ENCODE measurements at places on chromosomes 5 and 9.

GRCh38 chr9:34454571-34455065 lies 3.8 kb downstream of the FAM219A start:
- no peak for DNase-seq

DNA sequence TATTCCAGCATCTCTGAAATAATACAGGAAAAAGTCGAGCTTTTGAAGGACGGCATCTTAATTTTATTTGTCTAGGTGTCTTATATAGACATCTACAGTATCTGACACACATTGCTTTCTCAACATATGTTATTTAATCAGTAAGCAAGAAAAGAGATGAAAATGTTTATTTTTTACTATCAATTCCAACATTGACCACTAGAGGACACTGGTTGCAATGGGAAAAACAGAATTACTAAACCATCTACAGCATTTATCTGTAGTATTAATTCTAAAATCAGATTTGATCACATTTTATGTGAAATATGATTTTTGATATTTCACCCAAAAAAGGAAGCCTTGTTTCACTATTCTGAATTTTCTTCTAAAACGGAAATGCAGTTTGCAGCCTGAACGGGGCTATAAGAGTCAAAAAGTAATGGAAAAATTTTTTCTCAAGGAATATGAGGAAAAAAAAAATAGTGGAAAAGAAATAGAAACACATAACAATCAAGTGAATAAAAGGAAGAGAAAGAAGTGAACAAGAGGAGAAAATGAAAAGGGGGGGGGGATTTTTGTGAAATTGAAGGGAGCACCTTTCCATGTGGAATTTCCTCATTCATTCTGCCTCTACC lies 98.6 kb downstream of the OSTF1 start:
- peak; percentile 3 for DNase-seq

GRCh38 chr9:88937248-88937647 lies 54.0 kb upstream of the S1PR3 start:
- DNase-seq, result no peak

GRCh38 chr5:107496466-107496865 lies 174.3 kb downstream of the EFNA5 start:
- no peak for DNase-seq

DNA sequence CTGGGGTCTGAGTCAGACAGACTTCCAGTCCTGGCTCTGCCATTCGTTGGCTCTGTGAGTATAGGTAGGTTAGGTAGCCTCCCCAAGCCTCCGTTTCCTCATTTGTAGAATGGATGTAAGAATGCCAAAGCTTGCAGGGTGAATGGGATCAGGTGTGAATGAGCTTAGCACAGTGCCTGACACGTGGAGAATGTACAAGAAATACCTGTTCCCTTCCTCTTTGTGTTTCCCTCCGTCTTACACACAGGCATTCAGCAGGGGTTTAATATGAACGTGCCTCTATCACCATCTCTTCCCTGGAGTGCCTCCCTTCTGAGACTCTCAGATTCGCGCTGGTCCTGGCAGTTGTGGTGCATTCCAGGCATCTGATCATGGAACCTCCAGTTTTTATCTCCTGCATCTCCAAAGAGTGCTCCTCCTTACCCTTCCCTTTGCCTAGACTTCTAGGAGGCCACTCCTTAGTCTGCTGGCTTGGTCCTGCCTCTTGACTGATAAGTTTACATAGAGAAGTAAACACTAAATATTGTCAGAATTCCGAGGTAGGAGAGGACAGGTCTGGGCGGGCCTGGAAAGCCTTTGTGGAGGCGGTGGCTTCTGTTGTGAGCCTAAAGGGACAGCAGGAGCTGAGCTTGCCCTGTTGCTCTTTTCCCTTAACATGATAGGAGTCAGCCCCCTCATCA lies 199.4 kb downstream of the AOPEP start:
- DNase-seq, result no peak

GRCh38 chr5:97115932-97116331 lies 26.5 kb downstream of the LIX1 start:
- no peak for DNase-seq

DNA sequence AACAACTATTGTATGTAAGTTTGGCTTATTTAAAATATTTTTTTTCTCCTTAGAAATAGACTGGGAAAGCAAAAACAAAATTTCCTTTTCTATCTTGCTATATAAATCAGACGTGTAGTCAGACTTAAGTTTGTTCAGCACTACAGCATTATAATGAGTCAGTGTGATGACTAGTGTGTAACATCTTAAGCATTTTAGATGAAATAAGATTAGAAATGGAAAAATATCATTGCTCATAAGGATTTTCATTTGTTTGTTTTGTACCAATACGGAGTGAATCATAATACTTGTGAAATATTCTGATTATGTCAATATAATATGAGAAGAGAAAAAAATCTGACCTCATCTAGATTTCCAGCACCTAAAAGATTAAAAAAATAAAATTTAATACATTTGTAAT lies 64.7 kb upstream of the RICTOR start:
- no peak for DNase-seq

- DNase-seq, result peak; percentile 24
Measured at GRCh38 chr5:151740336-151740942, 18.0 kb downstream of the ATOX1 start.

GRCh38 chr5:126645132-126645531 lies 44.4 kb downstream of the PHAX start:
- DNase-seq, result no peak

GRCh38 chr5:143013176-143013891 lies 243.2 kb downstream of the ARHGAP26 start:
- no peak for DNase-seq

- no peak for DNase-seq
Measured at GRCh38 chr5:124708086-124708485, 38.4 kb downstream of the ZNF608 start.

DNA sequence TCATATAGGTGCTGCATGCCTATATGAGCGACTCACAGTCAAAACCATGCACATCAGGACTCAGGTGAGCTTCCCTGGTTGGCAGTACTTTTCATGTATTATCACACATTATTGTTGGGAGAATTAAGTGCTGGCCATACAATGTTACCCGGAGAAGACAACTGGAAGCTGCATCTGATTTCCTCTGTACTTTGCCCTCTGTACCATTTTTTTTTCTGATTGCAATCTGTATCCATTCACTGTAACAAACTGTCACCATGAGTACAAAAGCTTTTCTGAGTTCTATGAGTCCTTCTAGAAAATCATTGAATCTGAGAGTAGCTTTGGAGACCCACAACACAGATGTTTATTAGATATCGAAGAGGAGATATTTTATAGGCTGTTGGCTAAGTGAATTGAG lies 651.0 kb downstream of the NR2F1-AS1 start:
- DNase-seq, result no peak

DNA sequence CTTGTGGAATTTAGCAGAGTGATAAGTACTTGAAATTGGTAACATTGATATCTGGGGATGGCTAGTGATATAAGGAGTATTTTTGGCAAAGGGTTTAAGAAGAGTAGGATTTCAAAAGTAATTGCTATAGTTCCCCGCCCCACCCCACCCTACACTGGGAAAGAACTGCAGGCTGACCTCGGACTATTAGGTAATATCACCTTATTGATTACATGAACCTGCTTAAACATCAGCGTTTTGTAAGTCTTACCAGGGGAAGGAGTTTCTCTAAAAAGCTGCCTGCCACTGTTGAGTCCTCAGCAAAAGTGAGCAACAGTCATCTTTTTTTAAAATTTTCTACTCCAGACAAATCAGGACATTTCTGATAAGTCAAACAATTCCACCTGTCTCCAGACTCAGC lies 337.3 kb downstream of the DTWD2 start:
- DNase-seq, result no peak

- no peak for DNase-seq
Measured at GRCh38 chr5:25570067-25570583, 925.3 kb upstream of the CDH10 start.

- no peak for DNase-seq
Measured at GRCh38 chr9:34991607-34992375, 2.2 kb downstream of the DNAJB5 start.

DNA sequence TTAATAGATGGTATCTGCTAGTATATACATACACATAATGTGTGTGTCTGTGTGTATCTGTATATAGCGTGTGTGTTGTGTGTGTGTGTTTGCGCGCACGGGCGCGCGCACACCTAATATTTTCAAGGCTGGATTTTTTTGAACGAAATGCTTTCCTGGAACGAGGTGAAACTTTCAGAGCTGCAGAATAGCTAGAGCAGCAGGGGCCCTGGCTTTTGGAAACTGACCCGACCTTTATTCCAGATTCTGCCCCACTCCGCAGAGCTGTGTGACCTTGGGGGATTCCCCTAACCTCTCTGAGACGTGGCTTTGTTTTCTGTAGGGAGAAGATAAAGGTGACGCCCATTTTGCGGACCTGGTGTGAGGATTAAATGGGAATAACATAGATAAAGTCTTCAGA lies 757 bp downstream of the FXN start:
- no peak for DNase-seq

DNA sequence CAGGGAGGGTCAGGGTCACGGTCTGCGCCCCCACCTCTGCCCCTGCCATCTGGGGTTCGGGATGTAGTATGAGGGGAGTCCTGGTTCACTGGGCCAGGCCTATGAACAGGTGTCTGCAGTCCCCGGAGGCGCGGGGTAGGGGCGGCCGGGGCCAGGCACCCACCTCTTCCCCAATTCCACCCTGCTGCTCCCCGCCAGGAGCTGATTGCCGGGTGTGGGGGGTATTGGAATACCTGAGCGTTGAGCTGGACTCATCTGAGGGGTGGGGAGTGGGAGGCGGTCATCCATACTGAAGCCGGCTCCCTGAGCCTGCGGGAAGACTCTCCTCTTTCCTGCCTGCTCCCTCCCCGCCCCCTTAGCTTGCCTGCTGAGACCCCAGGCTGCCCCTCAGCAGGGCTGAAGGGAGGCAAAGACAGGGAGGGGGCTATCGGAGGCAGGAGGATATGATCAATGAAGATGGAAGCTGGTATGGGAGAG lies 679 bp downstream of the SLC6A7 start:
- no peak for DNase-seq

DNA sequence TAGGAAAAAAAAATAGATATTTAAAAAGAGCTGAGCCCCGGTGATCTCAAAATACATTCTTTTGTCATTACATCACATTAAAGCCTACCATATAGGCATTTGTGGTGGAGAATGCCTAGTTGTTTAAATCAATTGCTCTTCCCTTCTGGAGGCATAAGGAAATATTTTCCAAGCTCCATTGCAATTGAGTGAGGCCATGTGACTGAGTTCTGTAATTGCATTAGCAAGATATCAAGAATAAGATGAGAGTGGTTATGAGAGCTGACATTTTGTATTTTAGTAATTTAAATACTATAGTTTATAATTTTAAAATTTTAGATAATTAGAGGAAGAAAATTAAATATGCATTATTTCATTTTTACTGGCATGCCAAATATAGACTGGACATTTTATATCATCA lies 1195.9 kb downstream of the DTWD2 start:
- no peak for DNase-seq

DNA sequence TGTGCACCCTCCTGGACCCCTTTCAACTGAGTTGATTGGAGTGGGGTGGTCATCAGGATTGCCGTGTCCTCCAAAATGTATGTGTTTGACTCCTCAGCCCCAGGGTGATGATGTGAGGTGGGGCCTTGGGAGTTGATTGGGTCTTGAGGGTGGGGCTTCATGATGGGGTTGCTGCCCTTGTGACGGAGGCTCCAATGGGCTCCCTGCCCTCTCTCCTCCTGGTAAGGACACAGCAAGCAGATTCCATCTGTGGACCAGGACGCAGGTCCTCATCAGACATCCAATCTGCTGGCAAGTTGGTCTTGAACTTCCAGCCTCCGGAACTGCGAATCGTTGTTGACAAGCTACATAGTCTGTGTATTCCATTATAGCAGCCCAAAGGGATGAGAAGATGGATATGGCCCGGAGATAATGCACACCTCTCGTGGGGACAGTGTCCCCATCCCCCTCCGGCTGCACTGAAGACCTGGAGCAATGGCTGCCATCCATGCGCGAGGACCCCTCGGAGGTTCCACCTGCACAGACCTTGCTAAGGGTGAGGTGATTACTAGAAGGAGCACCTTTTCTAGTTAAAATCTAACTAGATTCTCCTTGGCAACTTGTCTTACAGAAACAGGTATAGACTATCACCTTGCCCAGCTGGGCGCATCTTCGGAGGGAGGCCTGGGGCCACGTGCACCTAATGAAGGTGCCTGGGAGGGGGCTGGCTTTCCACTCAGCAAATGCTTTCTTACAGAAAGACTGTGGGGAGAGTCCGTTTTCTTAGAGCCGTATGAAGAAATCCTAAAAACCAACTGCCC lies 75.7 kb upstream of the IRX4 start:
- no peak for DNase-seq

- DNase-seq, result no peak
Measured at GRCh38 chr5:6905423-6905822, 192.2 kb downstream of the TENT4A start.

DNA sequence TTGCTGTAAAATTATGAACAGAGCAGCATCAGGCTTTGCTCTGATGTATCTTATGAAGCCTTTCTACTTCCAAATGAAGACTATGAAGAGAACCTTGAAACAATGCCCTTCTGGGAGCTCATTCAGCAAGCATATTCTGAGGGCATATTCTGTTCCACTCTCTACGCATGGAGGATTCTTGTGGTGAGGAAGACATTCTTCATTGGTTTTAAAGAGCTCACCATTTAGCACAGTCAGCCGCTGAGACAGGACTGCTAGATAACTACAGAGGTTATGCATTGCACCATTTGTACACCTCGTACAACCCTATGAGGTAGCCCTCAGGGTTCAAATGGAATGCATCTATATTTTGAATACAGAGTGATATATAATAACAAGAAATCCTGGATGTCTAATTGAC lies 61.0 kb downstream of the INVS start:
- DNase-seq, result no peak

DNA sequence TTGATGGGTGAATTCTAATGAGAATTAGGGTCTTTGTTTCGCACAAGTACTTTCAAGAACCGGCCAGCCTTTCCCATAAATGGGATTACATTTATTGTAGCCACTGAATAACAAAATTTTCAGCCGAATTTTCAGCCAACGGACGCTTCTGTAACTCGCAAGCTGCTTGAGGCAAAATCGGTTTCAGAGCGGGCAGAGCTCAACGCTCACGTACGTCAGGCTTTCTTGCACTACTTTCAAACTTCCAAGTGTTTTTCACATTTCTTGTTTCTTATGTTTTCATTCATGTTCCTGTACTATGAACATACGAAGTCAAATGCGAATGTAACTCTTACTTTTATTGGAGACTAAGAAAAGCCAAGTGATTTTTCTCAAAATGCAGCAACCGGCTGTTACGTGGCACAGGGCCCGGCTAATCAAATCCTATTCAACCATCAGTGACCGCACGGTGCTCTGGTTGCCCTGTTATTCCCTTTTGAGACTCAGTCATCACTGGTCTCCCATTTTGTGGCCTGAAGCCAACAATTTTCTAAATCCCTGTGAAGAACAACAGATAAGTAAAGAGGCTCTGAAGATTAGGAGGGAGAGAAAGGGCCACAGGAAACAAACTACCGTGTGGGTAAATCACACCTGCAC lies 68.5 kb downstream of the SLC28A3 start:
- no peak for DNase-seq

- no peak for DNase-seq
Measured at GRCh38 chr5:175638305-175638704, 19.6 kb upstream of the HRH2 start.

Measured in NCI-H1417 (cell line).